ENCODE measurements at places on chromosomes 12 and 14. TPM values are rescaled to one million over a fixed set of nuclear protein-coding genes. Genes with fewer than 3 reads are reported as not detected.

IL31 gene
- not detected for total RNA-seq

ADAMTS20 gene
- not detected for total RNA-seq

RAD52 gene
- total RNA-seq: 17.7 TPM

RGS6 gene
- not detected for total RNA-seq

AICDA gene
- not detected for total RNA-seq

CDCA3 gene
- 3.3 TPM for total RNA-seq

SIX6 gene
- not detected for total RNA-seq

AQP6 gene
- not detected for total RNA-seq

CAND1 gene
- total RNA-seq: 142 TPM

GPR162 gene
- 6.1 TPM for total RNA-seq
